ENCODE measurements at places on chromosomes 12 and 14.

GRCh38 chr12:54749191-54749818, 101.1 kb upstream of the DCD start:
- peaks cover 22% of the 10 kb centered on the region for H3K4me1 ChIP-seq
- no peaks in the 10 kb centered on the region for H3K36me3 ChIP-seq
- H3K4me3 ChIP-seq = peak overlapping the region; percentile 48
- H3K27me3 ChIP-seq = no peaks in the 10 kb centered on the region

DNA sequence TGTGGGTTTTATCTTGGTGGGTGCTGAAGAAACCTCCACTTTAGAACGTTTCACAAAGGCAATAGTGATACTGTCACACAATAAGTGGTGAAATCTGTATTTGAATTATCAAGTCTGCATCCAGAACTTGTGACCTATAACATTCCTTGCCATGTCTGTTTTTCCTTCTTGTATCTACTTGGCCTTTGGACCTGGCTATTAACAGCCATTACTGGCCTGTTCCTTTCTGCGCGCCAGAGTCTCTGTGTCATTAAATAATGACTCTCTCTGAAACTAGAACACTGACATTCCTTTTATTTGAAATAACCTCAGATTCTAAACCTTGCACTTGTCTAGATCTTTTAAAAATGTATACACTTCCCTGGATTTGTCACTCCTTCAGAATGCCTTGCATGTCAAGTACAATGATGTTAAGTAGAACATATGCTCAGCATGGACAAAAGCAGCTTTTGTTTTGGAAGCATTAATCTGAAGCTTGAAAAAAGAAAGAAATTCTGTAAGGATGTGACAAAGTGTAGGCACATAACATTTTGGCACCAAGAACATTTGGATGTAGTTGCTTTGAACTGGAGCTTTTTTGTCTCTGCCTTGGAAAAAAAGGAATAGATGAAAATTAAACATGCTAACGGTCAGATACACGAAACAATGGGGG, 95.5 kb upstream of the RPL10L start:
- H3K36me3 ChIP-seq = no peaks in the 10 kb centered on the region
- no peak overlapping the region for H3K4me3 ChIP-seq
- H3K27me3 ChIP-seq = no peaks in the 10 kb centered on the region
- no peaks in the 10 kb centered on the region for H3K4me1 ChIP-seq
- H3K27ac ChIP-seq = no peak overlapping the region
- DNase-seq = no peak

DNA sequence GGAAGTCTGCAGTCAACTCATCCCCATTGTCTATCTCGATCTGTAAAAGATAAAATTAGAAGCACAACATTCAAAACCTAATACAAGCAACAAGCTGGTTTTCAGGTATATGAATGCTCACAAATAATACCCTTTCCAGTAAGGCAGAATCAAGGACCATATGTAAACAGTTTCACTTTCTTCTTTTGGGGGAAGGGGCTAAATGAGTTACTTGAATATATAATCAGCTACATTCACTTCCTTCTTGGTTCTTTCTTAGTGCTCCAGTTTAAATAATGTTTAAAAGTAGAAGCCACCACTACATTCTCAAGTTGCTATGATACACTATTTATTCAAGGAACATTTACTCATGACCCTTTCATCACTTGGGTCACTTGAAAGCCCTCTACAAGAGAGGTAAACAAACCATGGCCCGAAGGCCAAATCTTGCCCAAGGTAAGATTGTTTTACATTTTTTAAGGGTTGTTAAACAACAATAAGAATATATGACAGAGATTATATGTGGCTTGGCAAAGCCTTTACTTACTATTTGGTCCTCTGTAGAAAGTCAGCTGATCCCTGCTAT, 10.3 kb downstream of the TWF1 start:
- no peak overlapping the region for H3K4me3 ChIP-seq
- DNase-seq = no peak
- H3K27me3 ChIP-seq = no peaks in the 10 kb centered on the region
- H3K36me3 ChIP-seq = peaks cover 11% of the 10 kb centered on the region

- no peak overlapping the region for H3K27ac ChIP-seq
- no peak for DNase-seq
Measured at GRCh38 chr12:3967556-3968160, 94.5 kb upstream of the PARP11 start.

DNA sequence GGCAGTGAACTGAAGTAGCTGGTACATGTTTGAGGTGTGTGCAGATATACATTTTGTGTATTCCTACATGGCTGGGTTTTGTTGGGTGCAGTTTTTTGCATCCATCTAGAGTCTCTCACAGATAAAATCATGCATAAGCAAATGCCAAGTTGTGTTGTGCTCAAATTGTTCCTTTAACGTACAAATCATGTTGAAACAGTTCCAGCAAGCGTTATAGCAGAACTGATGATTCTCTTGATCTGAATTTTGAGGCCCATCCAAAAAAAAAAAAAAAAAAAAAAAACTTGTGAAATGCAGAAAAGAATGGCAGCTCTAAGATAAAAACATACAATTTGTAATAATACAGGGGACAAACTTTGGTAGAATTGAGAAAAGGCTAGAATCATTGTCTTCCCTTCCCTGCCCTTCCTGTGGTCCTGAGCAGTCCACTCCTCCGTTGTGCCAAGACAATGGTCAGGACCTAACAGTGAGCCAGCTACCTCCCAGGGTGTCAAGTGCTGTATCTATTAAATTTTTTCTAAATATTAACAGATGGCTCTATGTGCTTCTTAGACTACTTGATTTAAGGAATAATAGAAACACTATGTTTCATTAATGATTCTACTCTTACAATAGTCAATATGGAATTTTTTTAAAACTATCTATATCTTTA, 122.1 kb downstream of the PLEKHA5 start:
- no peaks in the 10 kb centered on the region for H3K27me3 ChIP-seq
- no peak for DNase-seq
- H3K4me1 ChIP-seq = no peaks in the 10 kb centered on the region
- H3K36me3 ChIP-seq = no peaks in the 10 kb centered on the region
- no peak overlapping the region for H3K4me3 ChIP-seq

GRCh38 chr14:105476097-105476830, 1.6 kb downstream of the CRIP2 start:
- H3K4me3 ChIP-seq = no peak overlapping the region
- H3K27me3 ChIP-seq = peaks cover 43% of the 10 kb centered on the region
- no peaks in the 10 kb centered on the region for H3K4me1 ChIP-seq
- no peaks in the 10 kb centered on the region for H3K36me3 ChIP-seq

DNA sequence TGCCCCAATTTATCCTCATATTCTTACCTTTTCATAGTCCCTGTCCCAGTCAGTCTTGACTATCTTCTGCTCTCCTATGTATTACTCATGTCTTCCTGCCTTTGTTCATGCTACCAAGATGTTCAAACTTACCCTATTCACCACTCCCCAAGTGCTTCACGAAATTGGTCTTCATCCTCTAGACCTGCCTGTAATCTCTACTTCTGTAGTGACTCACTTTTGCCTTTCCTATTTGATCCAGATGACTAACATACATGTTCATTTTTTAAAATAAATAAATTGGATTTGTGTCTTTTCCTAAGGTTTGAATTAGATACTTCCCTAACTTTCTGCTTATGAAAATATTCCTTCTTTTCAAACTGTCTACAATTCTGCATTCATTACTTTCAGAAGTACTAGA, 107.7 kb upstream of the PPM1H start:
- no peak overlapping the region for H3K4me3 ChIP-seq
- no peak for DNase-seq
- H3K27ac ChIP-seq = no peak overlapping the region
- no peaks in the 10 kb centered on the region for H3K4me1 ChIP-seq
- H3K27me3 ChIP-seq = no peaks in the 10 kb centered on the region

DNA sequence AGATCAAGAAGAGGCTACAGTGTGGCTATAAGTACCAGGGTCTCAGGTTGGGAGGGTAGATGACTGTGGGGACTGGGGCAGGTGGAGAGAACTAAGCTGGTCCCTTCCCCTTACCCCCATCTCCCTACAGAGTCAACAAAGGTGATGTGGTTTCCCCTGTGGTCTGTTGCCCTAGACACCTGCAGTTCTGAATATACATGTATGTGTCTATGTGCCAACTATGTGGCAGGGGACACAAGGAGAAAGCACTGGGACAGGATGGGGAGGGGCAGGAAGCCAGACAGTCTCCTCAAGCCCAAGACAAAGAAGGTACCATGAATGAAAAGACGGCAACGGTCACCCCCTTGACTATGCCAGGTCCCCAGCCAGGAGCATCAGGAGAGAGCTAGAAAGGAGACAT, 4.5 kb upstream of the HDAC7 start:
- H3K27me3 ChIP-seq = no peaks in the 10 kb centered on the region
- DNase-seq = peak; percentile 85
- peaks cover 51% of the 10 kb centered on the region for H3K4me1 ChIP-seq
- H3K27ac ChIP-seq = peak overlapping the region; percentile 59
- H3K4me3 ChIP-seq = no peak overlapping the region

DNA sequence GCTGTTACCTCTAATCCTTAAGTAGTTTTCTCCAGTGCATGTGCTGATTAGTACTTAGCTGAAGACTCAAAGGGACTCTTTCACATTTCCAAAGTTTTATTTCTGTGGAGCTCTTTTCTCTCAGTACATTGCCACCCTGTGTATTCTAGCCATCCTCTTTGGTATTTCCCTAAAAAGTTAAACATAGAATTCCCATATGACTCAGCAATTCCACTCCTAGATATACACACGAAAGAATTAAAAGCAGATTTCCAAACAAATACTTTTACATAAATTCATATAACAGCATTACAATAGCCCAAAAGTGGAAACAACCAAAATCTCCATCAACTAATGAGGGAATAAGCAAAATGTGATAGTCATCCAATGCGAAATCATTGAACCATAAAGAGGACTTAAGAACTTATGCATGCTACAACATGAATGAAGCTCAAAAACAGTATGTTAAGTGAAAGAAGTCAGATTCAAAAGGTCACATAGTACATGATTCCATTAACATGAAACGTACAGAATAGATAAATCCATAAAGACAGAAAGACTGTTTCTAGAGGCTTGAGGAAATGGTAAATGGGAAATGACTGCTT, 9.0 kb upstream of the NOVA1 start:
- no peak overlapping the region for H3K27ac ChIP-seq
- DNase-seq = no peak
- no peak overlapping the region for H3K4me3 ChIP-seq

DNA sequence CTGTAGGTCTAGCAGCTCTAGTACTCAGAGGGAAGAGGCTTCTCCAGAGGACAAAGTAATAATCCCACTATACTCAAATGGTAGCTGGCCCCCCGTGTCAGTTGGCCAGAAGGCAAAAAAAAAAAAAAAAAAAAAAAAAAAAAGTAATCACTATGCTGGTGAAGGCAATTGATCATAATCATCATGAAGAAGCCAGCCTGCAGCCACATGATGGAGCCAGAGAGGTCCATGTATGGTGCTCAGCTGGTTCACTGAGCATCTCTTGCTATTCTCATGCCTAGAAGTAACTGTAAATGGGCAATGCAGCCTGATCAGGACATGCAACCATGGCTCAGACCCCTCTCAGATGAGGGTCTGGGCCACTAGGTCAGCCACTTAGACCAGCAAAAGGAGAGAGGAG, 378.8 kb downstream of the MED13L start:
- H3K4me1 ChIP-seq = no peaks in the 10 kb centered on the region
- H3K27ac ChIP-seq = no peak overlapping the region
- H3K36me3 ChIP-seq = no peaks in the 10 kb centered on the region
- no peaks in the 10 kb centered on the region for H3K27me3 ChIP-seq

DNA sequence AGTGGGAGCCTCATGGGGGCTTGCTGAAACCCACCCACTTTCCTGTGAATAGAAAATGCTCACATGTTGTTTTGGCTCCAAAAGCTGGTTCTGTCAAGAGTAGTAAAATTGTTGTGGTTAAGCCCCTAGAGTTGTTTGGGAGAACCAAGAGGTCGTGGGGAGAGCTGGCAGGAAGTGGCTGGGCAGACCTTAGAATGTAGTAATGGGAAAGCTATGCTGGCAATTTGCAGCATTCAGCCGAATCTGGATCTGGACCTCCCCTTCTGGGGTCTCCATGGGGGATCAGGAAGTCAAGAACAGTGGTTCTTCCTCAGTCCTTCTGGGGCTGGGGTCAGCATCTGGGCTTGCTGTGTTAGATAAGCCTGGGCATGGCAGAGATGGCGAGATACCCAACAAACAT, 150.6 kb upstream of the TBX3 start:
- no peak overlapping the region for H3K27ac ChIP-seq
- no peak for DNase-seq
- no peaks in the 10 kb centered on the region for H3K27me3 ChIP-seq
- H3K4me1 ChIP-seq = no peaks in the 10 kb centered on the region

- no peaks in the 10 kb centered on the region for H3K4me1 ChIP-seq
- no peaks in the 10 kb centered on the region for H3K27me3 ChIP-seq
- H3K27ac ChIP-seq = no peak overlapping the region
- H3K4me3 ChIP-seq = no peak overlapping the region
- H3K36me3 ChIP-seq = no peaks in the 10 kb centered on the region
Measured at GRCh38 chr14:92369097-92369496, 46.1 kb downstream of the SLC24A4 start.

DNA sequence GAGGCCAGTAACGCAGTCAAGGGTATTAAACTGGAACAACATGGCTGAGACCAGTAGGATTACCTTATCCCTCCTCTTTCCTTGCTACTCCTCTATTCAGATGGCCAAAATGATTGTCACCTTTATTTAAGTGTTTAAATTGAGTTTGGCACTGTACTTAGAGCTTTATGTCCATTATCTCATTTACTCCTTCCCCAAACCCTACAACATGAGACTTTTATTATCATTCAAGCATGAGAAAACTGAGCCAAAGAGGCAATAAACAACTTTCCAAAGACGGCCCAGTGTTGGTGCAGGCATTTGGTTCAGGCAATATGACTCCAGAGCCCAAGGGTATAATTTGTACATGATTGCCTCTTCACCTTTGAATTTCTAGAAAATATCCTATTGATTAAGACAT, 370.9 kb upstream of the KITLG start:
- H3K36me3 ChIP-seq = no peaks in the 10 kb centered on the region
- H3K27me3 ChIP-seq = no peaks in the 10 kb centered on the region
- H3K27ac ChIP-seq = no peak overlapping the region
- no peak for DNase-seq

GRCh38 chr12:116317986-116318575, 40.6 kb upstream of the MED13L start:
- peaks cover 19% of the 10 kb centered on the region for H3K4me1 ChIP-seq
- no peak overlapping the region for H3K27ac ChIP-seq
- H3K4me3 ChIP-seq = no peak overlapping the region
- DNase-seq = no peak

DNA sequence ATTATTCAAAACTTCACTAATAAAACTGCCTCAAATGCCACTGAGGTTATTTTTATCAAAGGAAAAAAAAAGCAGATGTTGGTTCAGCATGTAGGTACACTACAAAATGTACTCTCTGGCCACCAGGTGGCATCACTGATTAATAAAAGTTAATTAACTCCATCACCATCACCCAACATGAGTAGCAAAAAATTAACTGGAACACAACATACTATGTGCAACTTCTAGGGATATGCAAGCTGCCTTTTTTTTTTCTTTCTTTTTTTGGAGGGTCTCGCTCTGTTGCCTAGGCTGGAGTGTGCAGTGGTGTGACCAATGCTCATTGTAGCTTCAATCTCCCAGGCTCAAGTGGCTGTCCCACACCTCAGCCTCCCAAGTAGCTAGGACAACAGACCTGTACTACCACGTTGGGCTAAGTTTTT, 43.8 kb upstream of the NR2C1 start:
- H3K4me1 ChIP-seq = peaks cover 15% of the 10 kb centered on the region
- peak; percentile 83 for DNase-seq
- no peaks in the 10 kb centered on the region for H3K36me3 ChIP-seq
- H3K27me3 ChIP-seq = no peaks in the 10 kb centered on the region
- peak overlapping the region; percentile 49 for H3K27ac ChIP-seq

GRCh38 chr12:108778053-108778452, 46.7 kb upstream of the CORO1C start:
- H3K4me1 ChIP-seq = peaks cover 34% of the 10 kb centered on the region
- no peaks in the 10 kb centered on the region for H3K27me3 ChIP-seq

GRCh38 chr12:126558219-126558618, 1493.0 kb downstream of the AACS start:
- DNase-seq = no peak
- H3K4me3 ChIP-seq = no peak overlapping the region
- no peak overlapping the region for H3K27ac ChIP-seq
- no peaks in the 10 kb centered on the region for H3K36me3 ChIP-seq

All from MM.1S (cell line).